Bronchus fibroblast of lung (primary cell): ENCODE measurements at places on chromosomes 6 and 20. TPM values are rescaled to one million over a fixed set of nuclear protein-coding genes. Genes with fewer than 3 reads are reported as not detected.

The GTSF1L gene
- total RNA-seq: not detected in 2 replicates

The LPA gene
- not detected in 2 replicates for total RNA-seq

The MAP1LC3A gene
- total RNA-seq: 22.4 and 34.8 TPM in 2 replicates

The ANGPT4 gene
- under 0.01 TPM in 1 of 2 replicates, not detected in the other for total RNA-seq

The DOK5 gene
- total RNA-seq: 7.2 and 9.8 TPM in 2 replicates

The PI16 gene
- total RNA-seq: not detected in 2 replicates

The ABCC10 gene
- 14.1 and 20.8 TPM in 2 replicates for total RNA-seq

The HLA-DQB1 gene
- total RNA-seq: not detected in 2 replicates

The GPLD1 gene
- 0.15 and 0.17 TPM in 2 replicates for total RNA-seq

The AGPAT1 gene
- 68.5 and 73.0 TPM in 2 replicates for total RNA-seq

The SASH1 gene
- total RNA-seq: 11.8 and 12.3 TPM in 2 replicates

The MKKS gene
- total RNA-seq: 5.2 and 5.9 TPM in 2 replicates

The TGM3 gene
- total RNA-seq: not detected in 2 replicates

The ZNF334 gene
- 1.7 and 1.8 TPM in 2 replicates for total RNA-seq

The CLPSL1 gene
- not detected in 2 replicates for total RNA-seq

The TBXT gene
- total RNA-seq: not detected in 2 replicates
